Stimulated activated CD8-positive, alpha-beta memory T cell treated with anti-CD3 and anti-CD28 coated beads, Interleukin-15, amount 100 ng/mL, for 24 hours (primary cell): ENCODE measurements at places on chromosomes 7 and 10.

GRCh38 chr7:65441010-65441409, 67.4 kb downstream of the ZNF92 start:
- DNase-seq, result no peak

DNA sequence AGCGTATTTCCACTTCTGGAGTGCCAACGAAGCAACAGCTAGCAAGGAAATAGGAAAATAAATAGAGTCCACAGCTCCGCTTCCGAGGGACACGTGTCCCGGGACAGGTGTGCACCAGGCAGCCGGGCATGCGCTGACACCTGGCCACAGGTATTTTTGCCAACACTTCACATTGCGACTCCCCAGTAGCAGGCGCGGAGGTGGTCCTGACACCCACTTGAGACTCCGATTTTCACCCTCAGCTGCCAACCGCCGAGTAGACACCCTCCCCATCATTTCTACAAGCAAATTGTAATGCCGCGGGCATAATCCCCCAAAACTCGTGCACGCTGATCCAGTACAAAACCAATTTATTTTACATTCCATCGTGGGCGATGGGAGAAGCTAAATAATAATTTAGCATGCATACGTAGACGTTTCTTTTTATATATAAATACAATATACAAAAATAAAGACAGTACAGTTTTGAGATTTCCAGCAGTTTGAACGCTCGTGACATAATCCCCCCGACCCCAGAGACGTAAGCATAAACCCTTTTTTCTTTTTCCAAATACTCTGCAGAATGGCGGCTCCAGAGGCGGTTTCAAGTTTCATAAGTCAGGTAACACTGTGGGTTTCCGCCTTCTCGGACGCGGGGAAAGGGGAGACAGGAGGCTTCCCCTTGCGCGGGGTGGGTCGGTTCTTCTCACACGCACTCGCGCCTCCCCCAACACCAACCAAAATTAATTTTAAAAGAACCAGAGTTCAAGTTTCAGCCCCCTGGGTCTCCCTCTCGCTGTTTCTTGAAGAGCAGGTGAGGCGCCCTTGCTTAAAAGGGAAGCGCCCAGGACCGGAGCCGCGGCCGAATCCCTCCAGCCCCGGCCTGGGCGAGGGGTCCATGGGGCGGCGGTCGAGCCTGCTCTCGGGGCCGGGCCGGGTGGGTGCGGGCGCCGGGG, 5.7 kb downstream of the MNX1 start:
- DNase-seq, result no peak

GRCh38 chr7:98913026-98913425, 34.7 kb downstream of the TRRAP start:
- no peak for DNase-seq

GRCh38 chr7:34361663-34362250, 296.3 kb upstream of the NPSR1 start:
- no peak for DNase-seq

DNA sequence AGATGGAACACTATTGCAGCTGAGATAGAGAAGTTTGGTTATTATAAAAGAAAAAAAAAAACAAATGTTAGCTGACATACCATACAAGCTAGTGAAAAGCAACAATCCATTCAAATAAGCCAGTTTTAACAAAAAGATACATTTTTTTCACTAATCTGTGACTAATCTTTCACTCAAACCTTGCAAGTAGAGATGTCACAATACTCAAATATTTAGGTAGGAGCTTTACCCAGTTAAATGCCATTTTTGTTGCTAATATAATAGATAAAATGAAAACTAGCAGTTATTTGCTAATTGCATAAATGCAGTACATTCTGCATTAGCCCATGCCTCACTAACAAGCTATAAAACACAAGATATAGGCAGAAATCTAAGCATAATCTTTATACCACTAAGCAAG, 123.6 kb downstream of the BTAF1 start:
- no peak for DNase-seq

DNA sequence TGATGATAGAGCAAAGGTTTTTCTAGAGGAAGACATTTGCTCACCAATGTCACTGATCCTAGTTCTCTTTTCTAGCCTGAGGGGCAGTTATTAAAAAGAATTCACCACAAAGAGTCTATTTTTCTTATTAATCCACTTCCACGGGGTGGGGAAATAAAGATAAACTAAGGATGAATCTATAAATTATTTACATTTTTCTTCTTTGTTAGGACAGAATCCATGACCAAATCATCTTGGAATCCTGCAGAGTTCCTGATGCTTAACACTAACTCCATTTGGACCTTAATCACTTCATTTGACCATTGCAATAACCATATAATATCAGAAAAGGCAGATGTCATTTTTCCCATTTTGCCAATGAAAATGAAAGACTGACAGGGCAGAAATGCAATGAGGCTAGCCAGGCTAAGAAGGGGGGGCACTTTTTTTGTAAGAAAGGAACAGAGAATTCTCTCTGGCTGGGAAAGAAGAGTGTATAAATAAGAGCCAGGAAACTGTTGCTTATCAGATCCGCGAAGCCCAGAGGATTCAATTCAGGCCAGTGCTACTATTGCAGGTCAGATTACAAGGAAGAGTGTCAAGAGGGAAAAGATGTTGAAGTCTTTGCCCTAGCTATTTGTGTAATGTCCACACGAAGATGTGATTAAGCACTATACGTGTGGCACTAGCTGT, 433.2 kb downstream of the TNS3 start:
- DNase-seq, result no peak

DNA sequence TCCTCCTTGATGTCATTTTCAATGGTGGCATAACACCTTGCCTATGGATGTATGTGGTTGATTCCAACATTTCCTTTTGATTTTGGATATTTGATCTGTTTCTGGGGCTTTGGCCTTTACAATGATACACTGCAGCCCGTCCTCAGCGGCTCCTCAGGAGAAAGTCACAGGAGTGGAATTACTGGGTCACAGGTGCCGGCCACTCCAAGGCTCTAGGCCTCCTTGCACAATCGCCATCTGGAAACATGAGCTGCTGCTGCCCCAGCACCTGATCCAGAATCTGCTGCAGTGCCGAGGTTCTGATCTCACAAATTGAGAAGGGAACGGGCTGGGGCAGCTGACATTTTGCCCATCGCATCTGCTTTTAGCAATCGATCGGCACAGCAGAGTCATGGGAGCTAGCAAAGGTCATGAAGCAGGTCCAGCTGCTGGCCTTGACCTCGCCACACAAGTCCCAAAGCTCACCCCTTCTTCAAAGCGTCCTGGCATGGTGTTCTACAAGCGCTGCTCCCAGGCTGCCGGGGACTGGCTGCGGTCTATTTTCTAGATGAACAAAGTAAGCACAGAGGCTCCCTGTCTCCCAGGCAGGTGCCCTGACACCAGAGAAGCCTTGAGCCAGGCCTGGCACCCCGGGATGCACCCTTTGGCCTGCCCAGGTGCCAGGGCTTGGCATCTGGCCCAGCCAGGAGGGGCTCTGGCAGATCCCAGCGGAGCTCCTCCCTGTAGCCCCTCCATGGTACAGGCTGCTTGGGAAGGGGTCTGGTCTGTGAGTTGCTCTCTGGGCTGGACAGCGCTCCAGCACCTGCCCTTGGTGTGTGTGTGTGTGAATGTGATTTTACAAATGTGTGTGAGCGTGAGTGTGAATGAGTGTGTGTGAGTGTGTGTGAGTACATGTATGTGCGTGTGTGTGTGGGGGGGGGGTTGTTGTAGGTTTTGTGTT, 201.8 kb downstream of the GLRX3 start:
- DNase-seq, result no peak

DNA sequence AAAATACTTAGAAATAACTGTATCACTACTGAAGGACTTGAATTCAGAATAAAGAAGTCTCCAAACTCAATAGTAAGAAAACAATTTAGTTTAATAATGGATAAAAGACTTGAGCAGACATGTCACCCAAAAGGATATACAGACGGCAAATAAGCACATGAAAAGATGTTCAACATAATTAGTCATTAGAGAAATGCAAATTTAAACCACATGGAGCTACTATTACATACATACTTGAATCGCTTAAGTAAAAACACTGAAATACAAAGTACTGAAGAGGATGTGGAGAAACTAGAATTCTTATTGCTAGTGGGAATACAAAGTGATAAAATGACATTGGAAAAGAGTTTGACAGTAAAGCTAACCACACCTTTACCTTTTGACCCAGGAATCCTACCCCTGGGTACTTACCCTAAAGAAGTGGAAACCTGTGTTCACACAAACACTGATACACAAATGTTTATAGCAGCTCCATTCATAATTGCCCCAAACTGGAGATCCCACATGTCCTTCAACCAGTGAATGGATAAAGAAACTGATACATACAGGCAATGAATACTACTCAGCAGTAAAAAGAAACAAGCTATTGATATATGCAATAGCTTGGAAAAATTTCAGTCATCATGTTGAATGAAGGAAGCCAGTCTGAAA, 54.3 kb upstream of the NFKB2 start:
- no peak for DNase-seq

- no peak for DNase-seq
Observed at GRCh38 chr7:45882465-45882810, 5.8 kb upstream of the IGFBP1 start.

GRCh38 chr7:72334066-72334465, 78.1 kb downstream of the CALN1 start:
- no peak for DNase-seq

- no peak for DNase-seq
Observed at GRCh38 chr7:101377189-101377736, 14.6 kb downstream of the COL26A1 start.

- no peak for DNase-seq
Observed at GRCh38 chr7:107077699-107078516, 33.4 kb downstream of the PRKAR2B start.

- no peak for DNase-seq
Observed at GRCh38 chr10:115514895-115515294, 421.7 kb downstream of the ATRNL1 start.

DNA sequence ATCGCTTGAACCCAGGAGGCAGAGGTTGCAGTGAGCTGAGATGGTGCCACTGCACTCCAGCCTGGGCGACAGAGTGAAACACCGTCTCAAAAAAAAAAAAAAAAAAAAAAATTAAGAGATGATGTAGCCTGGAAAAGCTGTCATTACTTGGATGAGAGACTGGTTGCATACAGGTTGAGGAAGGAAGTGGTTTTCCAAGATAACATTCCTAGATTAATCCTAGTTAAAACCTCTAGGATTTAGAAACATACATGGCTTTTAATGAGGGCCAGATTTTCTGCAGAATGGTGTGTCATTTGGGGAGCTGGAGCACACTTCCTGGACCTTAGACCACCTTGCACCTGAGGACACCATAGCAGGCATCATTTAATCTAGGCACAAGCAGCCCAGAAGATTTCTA, 17.8 kb downstream of the VWA2 start:
- no peak for DNase-seq

DNA sequence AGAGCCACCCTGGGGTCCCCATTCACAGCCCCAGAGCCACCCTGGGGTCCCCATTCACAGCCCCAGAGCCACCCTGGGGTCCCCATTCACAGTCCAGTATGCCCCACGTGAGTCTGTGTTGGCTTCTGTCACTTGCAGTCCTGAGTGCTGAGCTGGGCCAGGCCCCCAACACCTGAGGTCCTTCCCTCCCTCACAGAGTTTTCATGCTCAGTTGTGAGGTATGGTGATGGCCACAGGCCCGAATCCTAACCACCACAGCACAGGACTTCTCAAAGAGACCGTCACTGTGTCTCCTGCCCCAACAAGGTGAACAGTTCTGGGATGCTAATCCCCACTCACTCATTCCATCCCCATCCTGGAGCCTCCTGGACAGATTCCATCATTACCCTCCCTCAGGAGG, 239.2 kb downstream of the PTPRN2 start:
- no peak for DNase-seq

GRCh38 chr10:91389636-91390512, 20.3 kb upstream of the HECTD2 start:
- no peak for DNase-seq

DNA sequence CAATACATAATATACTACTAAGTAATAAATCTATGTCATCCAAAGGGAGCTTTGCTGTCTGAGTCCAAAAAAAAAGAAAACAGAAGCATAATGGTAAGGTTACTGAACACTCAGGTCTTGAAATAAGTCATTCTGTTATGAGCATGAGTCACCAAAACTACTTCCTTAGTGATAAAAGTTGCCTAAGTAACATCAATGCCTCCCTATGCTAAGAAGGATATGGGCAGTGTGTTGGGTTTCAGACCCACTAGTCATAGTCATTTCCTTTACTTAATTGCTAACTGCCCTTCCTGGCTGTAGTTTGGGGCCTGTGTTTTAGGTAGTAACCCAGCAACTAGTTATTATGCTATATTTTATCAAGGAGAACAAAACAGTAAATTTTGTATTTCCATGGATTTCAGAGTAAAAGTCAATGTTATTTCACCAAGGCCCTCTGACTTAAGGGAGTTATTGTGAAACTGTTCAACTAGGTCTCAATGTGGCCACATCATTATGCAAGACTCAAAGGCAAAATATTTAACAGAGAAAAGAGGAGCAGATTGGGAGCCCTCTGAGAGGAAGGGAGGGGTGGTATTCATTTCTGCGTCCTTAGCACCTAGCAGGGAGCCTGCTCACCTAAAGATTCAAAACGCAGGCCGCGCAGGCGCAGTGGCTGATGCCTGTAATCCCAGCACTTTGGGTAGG, 11.7 kb upstream of the VIM start:
- no peak for DNase-seq
